NCI-H524 treated with DMSO at 0.1 percent for 48 hours (cell line): ENCODE measurements at places on chromosomes 1 and 21.

DNA sequence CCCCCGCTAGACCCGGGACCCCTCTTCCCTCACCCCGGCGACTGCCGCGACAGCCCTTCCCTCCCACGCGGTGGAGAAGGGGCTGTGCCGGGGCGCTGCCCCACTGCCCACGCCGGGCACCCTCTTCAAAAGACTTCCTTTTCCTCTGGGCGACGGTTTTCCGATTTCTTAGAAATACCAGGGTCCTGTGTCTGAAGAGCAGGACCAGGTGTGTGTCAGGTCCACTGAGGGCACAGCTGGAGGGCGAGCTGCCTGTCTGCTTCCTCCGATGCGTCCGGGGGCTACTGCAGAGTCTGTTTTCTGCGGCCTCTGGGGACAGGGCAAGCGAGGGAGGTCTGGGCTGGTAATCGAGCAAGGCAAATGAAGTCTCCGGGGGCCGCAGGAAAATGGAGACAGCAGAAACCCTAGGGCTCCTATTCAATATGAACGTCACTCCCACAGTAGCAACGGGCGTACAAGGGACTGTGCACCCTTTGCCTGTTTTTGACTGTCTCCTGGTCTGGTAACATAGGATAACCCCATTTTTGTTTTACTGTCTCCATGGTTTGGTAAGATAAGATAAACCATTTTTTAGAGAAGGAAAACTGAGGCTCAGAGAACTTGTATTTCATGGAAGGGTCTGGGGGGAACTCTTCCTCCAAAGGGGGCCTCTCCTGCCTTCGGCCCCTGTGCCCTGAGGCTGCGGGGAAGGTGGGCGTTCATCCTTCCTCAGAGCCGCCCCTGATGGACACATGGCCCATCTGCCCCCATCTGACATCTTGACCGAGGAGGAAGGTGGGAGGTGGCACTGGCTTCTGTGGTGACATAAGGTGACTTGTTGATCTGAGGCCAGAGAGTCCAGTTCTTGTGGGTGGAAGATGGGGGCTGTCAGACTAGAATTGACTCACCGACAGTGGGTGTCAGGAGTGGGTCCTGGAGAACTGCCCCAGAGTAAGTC is 970 bp downstream of the TNFRSF1B start:
- DNase-seq = no peak

GRCh38 chr1:181141431-181141910 is 53.0 kb downstream of the IER5 start:
- no peak for DNase-seq

- no peak for DNase-seq
Measured at GRCh38 chr1:48738356-48738755, 38.3 kb downstream of the BEND5 start.

GRCh38 chr1:6509919-6510291 is 18.4 kb upstream of the PLEKHG5 start:
- no peak for DNase-seq

- DNase-seq = no peak
Measured at GRCh38 chr1:161816201-161816600, 50.1 kb downstream of the ATF6 start.

GRCh38 chr1:8374356-8374755 is 56.4 kb downstream of the SLC45A1 start:
- DNase-seq = no peak

DNA sequence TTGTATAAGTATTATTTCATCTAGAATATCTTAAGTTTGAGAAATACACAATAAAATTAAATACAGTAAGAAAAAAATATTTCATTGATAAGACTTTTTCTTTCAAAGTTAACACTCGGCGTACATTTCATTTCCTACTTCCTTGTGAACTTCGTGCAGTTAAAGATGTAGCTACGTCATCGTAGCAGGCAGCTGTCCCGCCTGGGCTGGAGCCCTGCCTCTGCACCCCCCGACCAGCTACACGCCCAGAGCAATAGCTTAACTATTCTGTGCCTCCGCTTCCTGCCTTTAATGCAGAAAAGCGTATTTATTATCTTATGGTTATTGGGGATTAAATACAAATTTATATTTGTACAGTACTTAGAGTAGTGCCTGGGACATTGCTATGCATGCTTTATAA is 53.5 kb downstream of the CLSTN1 start:
- DNase-seq = no peak

DNA sequence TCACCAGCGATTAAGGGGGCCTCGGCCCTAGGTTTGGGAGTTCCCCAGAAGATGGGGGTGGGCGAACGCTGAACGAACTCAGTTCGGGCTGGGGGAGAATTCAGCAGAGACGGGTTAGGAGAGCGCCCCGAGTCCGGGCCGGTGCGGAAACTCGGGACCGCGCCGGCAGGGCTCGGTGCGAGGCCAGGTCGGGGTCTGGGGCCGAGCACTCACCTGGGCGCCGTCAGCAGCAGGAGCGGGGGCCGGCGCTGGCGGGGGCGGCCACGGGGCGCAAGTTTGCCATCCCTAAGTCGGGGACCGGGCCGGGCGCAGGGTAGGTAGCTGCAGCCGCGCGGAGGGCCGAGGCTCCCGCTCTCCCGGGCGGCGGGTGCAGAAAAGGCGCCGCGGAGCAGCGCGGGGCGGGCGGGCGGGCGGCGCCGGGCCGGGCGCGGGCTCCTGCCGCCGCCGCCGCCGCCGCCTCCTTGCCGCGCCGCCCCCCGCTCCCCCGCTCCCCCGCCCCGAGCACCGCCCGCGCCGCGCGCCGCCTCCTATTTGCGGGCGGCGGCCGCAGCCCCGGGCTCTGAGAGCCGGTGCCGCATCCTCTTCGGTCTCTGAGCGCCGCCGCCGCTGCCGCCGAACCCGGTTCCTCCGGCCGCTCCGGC is 349 bp downstream of the ADGRB2 start:
- no peak for DNase-seq

DNA sequence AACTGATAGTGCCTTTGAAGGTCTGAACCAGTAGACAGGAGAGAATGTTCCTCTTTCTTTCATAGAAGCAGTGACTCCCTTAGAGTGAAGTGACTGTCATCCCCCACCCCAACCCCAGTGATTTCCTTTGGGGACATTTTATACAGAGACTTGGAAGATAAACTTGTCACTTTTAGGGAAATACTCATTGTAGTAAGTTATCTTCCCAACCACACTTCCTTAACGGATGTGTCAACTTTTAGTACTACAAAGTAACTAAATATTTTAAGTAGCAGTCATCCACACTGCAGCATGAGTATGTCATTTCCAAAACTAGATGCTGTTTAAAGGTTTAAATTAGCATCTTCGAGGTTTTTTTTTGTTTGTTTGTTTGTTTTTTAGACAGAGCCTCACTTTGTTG is 13.7 kb downstream of the LRRC8B start:
- DNase-seq = no peak

DNA sequence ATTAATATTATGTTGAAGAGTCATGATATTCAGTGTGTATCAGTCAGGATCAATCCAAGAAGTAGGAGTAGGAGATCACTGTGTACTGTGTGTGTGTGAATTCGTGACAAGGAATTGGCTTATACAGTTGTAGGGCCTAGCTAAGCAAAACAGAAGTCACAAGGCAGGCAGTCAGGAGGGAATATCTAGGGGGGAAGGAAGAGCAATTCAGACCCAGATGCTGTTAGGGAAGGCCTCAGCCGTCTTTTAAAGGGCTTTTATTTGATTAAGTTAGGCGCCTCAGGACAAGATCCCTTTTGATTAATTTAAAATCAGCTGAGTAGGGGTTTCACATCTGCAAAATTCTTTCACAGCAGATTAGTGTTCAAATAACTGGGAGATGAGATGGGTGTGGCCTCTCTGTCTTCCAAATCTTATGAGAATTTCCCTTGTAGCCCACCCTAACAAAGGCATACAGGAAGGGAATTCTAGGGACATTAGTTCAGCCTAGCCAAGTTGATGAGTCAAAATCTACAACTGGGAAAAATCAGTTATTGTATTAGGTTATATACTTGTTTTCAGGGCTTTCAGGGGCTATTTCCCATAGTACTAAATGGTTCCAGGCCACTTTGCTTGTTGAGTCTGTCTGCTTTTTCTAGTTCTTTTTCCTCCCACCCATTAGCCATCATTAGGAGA is 47.4 kb downstream of the ALG6 start:
- no peak for DNase-seq

DNA sequence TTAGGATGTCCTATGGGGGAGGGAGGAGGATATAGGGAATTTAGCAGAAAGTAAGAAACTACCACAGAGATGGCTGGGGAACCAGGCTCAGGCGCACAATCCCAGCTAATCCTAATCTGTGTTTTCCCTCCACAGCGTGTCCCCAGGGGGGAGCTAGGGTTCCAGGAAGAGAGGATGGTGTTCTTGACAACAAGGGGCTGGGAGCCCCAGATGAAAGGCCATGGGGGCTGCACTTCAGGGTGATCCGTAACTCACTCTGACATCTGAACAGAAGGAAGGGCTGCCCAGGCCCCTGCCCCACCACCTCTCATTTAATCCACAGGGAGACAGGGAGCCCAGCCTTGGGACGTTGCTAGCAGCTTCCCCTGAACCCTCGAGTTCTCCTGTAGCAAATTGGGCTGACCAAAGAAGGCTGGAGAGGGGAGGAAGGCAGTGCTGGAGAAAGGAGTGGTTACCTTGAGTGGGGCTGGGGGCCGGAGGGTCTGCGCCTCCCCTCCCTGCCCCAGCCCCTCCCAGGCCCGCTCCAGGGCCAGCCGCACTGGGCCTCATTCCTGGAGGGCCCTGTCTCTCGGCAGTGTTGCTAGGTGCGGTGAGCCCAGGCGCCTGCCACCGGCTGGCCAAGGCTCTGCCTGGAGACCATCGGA is 131.7 kb downstream of the TMEM53 start:
- DNase-seq = no peak

DNA sequence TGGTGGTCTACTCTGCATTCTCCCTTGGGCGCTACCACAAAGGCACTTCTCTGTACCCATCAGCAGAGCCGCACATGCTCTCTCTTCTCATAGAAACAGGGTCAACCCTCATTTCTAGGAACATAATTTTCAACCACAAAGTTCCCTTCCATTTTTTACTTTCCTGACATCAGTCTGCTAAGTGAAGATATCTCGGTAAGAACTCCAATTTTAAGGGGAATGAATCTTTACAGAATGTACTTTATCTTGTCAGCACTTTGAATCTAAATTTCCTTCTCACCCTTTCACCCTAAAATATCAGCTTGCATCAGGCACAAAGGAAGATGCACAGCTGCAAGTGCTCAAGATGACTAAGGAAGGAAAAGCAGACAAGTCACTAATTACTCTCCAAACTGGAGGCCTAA is 545.9 kb downstream of the SMYD3 start:
- no peak for DNase-seq

GRCh38 chr1:232062967-232063366 is 436.4 kb downstream of the DISC1 start:
- DNase-seq = no peak

DNA sequence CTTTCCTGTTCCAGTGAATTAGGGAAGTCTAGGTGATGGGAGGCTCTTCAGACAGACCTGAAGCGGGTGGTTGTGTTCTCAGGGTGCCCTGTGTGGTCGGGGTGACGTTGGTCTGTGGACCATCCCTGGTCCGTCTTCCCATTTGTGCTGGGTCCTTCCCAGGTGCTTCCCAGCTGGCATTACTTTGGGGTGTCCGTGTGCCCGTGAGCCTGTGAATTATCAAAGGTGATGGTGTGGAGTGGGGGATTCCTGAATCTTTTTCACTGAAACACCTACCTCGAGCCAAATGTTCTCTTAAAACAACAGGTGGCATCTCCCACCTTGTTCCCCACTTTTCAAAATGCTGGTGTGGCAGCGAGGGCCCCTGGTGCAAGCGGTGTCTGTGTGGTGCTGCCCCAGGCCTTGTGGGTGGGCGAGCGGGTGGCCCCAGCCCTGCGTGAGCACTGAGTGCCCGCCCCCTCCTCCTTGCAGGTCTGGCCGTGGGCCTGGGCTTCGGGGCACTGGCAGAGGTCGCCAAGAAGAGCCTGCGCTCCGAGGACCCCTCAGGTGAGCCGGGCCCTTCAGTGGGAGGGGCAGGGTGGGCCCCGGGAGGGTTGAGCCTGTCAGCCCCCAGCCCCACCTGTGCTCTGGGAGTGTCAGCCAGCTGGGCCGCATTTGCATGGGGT is 37.0 kb downstream of the COQ8A start:
- DNase-seq = no peak
